ENCODE measurements at places on chromosomes 11 and 22.

GRCh38 chr11:117199916-117200812 lies 994 bp downstream of the TAGLN start:
- no peak for DNase-seq

DNA sequence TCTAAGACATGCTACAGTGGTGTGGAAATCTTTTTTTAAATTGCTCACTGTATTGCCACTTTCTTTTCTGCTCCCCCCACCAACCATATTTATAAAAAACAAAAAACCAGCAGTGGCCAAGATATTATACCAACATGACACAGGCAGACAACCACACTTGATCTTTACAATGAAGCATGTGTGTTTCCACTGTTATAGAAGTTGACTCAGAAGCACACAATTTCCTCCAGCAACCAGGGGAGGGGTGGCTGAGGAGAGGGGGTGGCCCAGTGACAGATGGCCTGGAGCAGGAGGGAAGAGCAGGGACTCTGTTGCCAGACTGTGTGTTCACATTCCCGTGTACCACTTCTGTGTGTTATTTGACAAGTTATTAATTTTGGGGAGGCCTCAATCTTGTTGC lies 14.8 kb downstream of the CD59 start:
- DNase-seq: no peak

- no peak for DNase-seq
These were observed 9.6 kb downstream of the PTS start for GRCh38 chr11:112235750-112236390.

- no peak for DNase-seq
These were observed 27.0 kb downstream of the CUL5 start for GRCh38 chr11:108035690-108036089.
